Type B pancreatic cell (in vitro differentiated cells): ENCODE measurements at places on chromosomes 12 and 14.

- no peak for DNase-seq
- H3K4me1 ChIP-seq, result peaks cover 12% of the 10 kb centered on the region
- H3K27me3 ChIP-seq, result no peaks in the 10 kb centered on the region
These were observed 63.1 kb upstream of the TRHDE start for GRCh38 chr12:72209086-72209485.

DNA sequence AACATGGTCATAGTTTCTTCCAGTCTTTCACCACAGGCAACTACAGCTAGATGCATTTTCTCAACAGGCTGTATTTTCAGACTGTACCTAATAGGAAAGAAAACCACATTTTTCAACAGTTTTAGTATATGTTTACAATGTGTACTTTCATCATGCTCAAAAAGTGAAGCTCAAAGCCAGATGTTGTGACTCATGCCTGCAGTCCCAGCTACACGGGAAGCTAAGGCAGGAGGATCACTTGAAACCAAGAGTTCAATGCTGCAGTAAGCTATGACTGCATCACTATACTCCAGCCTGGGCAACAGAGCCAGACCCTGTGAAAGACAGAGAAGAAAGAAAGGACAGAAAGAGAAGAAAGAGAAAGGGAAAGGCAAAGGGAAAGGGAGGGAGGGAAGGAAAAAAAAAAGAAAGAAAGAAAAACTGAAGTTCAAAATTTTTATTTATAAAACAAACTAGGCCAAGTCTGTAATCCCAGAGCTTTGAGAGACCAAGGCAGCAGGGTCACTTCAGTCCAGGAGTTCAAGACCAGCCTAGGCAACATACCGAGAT, 25.5 kb downstream of the GXYLT1 start:
- DNase-seq, result no peak
- peaks cover 26% of the 10 kb centered on the region for H3K36me3 ChIP-seq
- H3K4me3 ChIP-seq, result no peak overlapping the region
- H3K27me3 ChIP-seq, result no peaks in the 10 kb centered on the region
- no peak overlapping the region for H3K27ac ChIP-seq
- H3K4me1 ChIP-seq, result no peaks in the 10 kb centered on the region

- no peak overlapping the region for H3K27ac ChIP-seq
- H3K4me3 ChIP-seq, result no peak overlapping the region
- peaks cover 48% of the 10 kb centered on the region for H3K27me3 ChIP-seq
These were observed 24.7 kb upstream of the DYNC1H1 start for GRCh38 chr14:101939646-101940170.

GRCh38 chr14:23483236-23483854, 13.8 kb downstream of the NGDN start:
- no peaks in the 10 kb centered on the region for H3K27me3 ChIP-seq
- peaks cover 10% of the 10 kb centered on the region for H3K36me3 ChIP-seq
- DNase-seq, result no peak

- no peak for DNase-seq
- H3K4me1 ChIP-seq, result peaks cover 37% of the 10 kb centered on the region
- H3K27ac ChIP-seq, result peak overlapping the region; percentile 98
- peaks cover 11% of the 10 kb centered on the region for H3K36me3 ChIP-seq
- H3K27me3 ChIP-seq, result no peaks in the 10 kb centered on the region
These were observed 83.7 kb upstream of the IGF1 start for GRCh38 chr12:102564026-102564425.

- H3K4me3 ChIP-seq, result no peak overlapping the region
- no peaks in the 10 kb centered on the region for H3K36me3 ChIP-seq
- H3K27me3 ChIP-seq, result no peaks in the 10 kb centered on the region
- DNase-seq, result no peak
- no peak overlapping the region for H3K27ac ChIP-seq
- H3K4me1 ChIP-seq, result peaks cover 26% of the 10 kb centered on the region
These were observed 26.8 kb upstream of the IRF2BPL start for GRCh38 chr14:77055306-77055705.

DNA sequence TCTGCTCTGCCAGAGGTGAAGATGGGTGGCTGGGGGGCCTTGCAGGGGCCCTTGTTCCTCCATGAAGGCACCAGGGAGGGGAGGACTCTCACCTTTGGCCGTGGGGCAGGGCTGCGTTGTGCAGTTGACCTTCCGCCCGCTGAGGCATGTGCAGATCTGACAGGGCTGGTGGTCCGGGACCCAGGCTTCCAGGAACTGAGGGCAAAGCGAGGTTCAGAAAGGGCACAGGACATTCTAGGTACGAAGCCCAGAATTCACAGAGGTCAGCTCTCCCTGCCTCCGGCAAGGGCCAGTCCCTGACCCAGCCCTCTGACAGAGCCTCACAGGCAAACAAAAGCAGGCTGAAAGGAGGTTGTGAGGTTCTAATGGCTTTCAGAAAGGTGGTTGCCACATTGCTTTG, 40.4 kb upstream of the ANO2 start:
- peaks cover 8% of the 10 kb centered on the region for H3K27me3 ChIP-seq
- H3K27ac ChIP-seq, result no peak overlapping the region
- no peaks in the 10 kb centered on the region for H3K36me3 ChIP-seq
- no peak overlapping the region for H3K4me3 ChIP-seq
- DNase-seq, result no peak

DNA sequence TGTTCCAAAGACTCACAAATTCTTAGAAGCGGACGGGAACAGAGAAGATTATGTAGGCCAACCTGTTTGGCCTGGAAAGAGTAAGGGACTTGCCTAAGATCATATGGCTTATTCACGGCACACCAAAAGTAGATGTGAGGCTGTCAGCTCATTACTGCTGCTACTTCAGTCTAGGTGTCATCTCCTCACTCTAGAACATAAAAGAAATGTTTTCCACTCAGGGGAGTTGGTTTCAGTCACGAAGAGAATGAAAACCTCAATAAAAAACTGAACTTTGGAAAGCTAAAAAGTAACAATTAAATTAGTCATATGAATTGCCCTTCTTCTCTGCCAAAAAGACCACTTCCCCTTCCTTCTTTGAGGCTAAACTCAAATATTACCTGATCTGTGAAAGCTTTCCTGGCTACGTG, 658 bp upstream of the CEP128 start:
- no peak for DNase-seq
- H3K4me1 ChIP-seq, result peaks cover 17% of the 10 kb centered on the region
- peak overlapping the region; percentile 94 for H3K27ac ChIP-seq
- H3K4me3 ChIP-seq, result peak overlapping the region; percentile 93
- H3K27me3 ChIP-seq, result peaks cover 7% of the 10 kb centered on the region
- H3K36me3 ChIP-seq, result no peaks in the 10 kb centered on the region

GRCh38 chr14:88203291-88203690, 119.8 kb downstream of the KCNK10 start:
- DNase-seq, result no peak
- H3K4me3 ChIP-seq, result no peak overlapping the region
- H3K4me1 ChIP-seq, result no peaks in the 10 kb centered on the region

- H3K27ac ChIP-seq, result peak within 1 kb of the TSS; percentile 98
- H3K36me3 ChIP-seq, result no peaks in the 10 kb centered on the region
- peak within 1 kb of the TSS; percentile 97 for H3K4me3 ChIP-seq
These were observed at the start of gene VPS33A for GRCh38 chr12:122266230-122266901. Gene VPS33A (minus strand): TSS chr12:122266494. CDS start chr12:122266408, 86 bp downstream.
